Cortex of kidney (tissue), 1 donor: ENCODE measurements at places on chromosomes 4 and X.

DNA sequence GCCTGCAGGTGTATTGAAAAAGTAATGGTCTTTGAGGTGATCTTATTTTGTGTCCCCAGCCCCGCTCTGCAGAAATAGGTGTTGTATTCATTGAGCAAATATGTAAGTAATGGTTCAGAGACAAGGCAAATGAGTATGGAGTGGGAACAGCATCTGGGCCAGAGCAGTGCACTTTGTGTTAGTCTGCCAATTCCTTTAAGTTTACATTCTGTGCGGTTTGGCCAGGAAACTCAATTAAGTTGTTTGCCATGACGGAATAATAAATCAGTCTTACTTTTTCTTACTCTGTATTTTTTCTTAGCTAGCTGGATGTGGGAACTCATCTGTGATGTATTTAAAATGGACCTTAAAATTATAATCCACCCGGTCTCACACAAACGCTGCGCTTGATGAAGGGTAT, 12.6 kb downstream of the DCLK2 start:
- DNase-seq: no peak

GRCh38 chr4:85448906-85449890, 25.8 kb upstream of the ARHGAP24 start:
- DNase-seq: no peak

- DNase-seq: no peak
Measured at GRCh38 chr4:28221536-28221935, 1360.9 kb downstream of the STIM2 start.

DNA sequence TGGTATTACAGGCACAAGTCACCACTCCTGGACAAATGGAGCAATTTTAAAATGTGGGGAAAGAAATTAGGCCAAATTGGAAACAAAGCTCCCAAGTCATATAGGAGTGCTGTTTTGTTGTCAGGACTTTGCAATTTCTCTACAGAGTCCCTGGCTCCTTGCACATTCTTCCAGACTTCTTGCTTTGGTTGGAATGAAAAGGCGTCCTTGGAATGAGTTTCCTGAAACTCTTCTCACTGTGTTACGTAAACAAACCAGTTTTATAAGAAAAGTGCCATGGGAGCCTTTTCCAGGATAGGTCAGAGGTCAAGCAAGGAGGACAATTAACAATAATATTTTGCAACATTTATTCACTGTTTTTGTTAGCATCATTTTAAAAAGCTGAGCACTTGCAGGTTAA, 32.4 kb upstream of the KIT start:
- DNase-seq: no peak

GRCh38 chr4:79087071-79087470, 147.8 kb upstream of the PAQR3 start:
- DNase-seq: no peak

DNA sequence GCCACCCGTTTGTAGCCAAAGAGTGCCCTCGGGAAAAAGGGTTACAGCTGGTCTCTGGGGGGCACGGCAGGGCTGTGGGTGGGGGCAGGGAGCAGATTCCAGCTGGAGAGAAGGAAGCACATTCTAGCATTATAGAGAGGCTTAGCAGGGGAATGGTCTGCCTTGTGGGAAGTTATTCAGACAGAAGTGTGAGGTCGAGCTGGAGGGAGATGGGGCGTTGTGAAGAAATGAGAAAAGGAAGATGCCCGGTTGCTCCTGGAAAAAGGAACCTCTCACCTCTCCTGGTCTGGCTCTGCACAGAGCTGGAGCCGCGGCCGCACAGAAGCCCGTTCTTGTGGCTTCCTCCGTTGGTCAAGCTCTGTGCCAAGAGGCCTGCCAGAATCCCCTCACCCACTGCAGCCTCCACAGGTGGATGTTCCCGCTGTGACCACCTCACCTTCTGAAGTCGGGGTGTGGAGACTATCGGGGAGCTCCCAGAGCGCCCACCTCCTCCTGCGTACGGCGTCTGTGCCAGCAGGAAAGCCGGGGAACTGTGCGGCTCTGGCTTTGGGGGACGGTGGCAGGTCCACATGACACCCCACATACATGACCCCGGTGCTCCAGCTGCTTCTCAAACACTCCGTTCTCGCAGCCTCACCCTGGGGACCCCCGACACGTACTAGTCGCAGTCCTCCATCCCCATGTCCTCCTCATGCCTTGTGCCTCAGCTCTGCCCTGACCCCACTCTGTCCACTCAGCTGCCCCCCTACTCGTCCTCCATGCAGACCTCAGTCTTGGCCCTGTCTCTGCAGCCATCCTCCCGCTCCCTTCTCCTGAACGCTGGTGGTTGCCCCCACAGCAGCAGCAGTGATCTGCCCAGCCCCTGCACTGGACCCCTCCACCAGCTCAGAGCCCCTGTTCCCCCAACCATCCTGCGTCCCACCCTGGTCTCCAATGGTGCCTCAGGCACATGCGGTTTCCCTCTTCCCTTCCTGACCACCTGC, 52.2 kb upstream of the HGFAC start:
- no peak for DNase-seq

DNA sequence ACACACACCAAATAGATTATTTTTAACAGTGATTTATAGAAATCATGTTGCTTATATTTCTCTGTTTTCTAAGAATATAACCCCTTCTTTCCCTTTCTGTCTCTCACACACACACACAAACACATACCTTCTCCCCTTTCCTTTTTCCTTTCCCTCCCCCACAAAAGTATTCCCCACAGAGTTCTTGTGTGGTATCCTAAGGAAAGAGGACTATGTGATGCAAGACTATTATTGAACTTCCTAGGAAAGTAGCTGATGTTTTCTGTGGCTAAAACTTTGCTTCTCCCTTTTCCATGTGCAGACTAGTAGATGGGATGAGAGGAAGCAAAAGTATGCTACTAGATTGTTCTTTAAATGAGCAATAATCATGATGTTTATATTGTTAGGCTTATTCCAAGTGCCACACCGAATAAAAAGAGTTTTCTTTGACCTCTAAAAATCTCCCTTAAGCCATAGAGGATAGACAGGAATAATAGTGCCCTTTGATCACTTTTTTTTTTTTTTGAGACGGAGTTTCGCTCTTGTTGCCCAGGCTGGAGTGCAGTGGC, 38.7 kb downstream of the CPEB2 start:
- no peak for DNase-seq

GRCh38 chr4:137694138-137694537, 161.8 kb upstream of the PCDH18 start:
- no peak for DNase-seq

DNA sequence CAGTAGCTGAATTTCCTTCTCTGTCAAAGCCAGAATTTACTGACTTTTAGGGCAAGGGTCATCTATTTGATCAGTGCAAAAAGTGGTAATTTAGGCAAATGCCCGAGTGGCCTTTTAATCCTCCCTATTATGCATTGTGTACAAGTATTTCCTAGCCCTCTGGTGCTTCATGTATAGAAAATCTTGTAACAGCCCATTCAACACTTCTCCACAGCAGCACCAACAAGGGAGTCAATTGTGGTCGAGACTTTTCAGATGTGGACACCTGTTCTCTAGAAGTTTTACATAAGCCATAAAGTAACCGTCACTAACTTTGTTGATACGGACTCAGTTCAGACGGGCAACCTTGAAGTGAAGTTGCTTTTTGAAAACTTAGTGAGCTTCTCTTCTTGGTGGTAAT, 50.9 kb upstream of the FHDC1 start:
- no peak for DNase-seq

DNA sequence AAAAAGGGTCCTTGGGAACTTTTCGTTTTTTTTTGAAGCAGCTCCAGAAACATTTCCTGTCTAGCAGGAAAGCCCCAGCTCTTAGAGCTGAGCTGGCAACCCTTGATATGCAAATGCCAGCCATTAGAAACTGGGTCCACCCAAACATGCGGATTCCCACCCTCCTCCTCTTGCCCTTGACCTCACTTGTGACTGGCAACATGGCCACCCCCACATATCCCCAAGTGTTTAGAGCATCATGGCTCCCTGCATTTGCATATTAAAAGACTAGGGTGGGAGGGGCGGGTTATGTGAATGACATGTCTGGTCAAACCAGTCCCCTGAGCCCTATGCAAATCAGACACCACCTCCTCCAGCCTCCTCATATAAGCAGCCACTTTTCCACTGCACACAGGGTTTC, 671.1 kb downstream of the FAT4 start:
- no peak for DNase-seq

- DNase-seq: no peak
Measured at GRCh38 chrX:99663136-99663535, 746.9 kb downstream of the PCDH19 start.

- DNase-seq: no peak
Measured at GRCh38 chr4:152524427-152524826, 11.5 kb downstream of the FBXW7 start.

GRCh38 chrX:10749113-10749512, 128.7 kb upstream of the MID1 start:
- no peak for DNase-seq

- no peak for DNase-seq
Measured at GRCh38 chr4:122997463-122998101, 75.2 kb upstream of the NUDT6 start.

GRCh38 chrX:30228526-30228925, 1.9 kb upstream of the MAGEB3 start:
- no peak for DNase-seq

DNA sequence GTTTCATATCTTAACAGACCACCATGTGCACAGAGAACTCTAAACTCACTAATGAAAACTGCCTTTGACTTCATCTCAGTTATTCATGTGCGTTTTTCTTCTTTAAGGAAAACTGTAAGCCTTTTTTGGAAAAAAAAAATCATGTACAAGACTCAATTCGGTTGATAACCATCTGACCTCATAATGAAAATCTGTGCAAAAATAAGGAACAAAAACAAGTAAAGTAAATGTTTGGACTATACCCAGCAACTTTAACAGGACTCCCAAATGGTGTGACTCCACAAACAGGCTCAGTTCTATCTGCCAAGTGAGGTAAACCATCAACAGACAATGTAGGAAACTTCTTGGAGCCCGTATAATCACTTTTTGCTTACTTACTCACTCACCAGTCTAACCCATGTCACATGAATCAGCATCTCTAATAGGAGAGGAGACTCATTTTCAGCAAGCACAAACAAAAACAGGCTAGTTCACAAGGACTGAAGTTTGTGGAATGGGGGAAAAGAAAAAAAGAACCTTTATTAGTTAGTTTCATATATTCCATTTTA, 9.3 kb downstream of the APOO start:
- no peak for DNase-seq

GRCh38 chr4:77852892-77853495, 9.6 kb upstream of the MRPL1 start:
- DNase-seq: no peak

DNA sequence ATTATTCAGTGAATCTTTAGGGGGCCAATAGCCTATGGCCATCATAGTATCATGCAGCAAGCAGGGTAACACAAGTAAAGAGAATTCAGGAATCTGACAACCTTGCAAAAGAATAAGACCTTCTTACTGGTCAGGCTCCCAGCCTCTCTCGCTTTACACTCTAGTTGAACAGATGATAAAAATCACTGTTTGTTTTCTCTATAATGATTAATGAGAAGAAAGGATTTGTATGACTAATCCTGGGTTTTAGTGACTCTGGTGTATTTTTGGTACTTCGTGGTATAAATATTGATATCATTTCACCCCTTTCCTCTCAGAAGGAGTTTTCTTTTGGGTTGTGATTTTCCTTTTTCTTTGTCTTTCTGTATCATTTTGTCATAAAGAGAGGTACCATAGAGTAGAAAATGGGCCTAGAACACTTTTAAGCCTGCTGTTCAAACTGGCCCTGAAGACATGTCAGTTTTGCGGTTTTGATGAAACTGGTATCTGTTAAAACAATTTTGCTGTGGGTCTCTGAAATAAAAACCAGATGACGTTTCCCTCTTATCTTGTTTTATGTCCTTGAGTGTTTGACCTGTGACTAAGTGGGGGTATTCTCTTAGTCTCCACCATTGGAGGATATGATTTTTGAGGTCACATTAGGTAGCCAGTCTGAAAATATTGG, 294.9 kb upstream of the TBX22 start:
- DNase-seq: no peak

GRCh38 chr4:38873290-38873944, 5.8 kb downstream of the FAM114A1 start:
- no peak for DNase-seq

GRCh38 chr4:143289370-143289769, 47.3 kb upstream of the GAB1 start:
- DNase-seq: no peak
